HAP-1 (cell line): ENCODE measurements at places on chromosomes 12 and 14.

GRCh38 chr14:34568803-34569202, 29.3 kb upstream of the EAPP start:
- no peak for DNase-seq

DNA sequence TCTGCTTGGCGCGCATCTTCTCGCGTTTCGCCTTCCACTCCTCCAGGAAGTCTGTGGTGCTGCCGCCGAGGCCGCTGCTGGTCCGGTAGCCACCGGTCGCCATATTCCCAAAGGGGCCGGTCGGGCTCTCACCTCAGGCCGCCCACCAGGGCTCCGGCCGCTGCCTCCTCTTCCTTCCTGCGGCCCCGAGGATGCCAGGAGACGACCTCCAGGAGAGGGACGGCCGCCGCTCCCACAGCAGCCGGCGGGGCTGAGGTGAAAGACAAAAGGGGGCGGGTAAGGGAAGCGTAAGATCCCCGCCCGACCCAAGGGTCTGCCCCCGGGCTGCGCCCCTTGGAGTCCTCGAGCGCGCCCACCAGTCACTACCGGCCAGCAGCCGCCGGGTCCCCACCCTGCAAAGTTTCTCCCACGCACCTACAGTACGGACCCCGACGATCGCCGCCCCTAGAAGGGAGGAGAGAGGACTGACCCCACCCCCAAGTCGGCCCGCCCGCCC, 574 bp downstream of the PAWR start:
- DNase-seq = no peak

DNA sequence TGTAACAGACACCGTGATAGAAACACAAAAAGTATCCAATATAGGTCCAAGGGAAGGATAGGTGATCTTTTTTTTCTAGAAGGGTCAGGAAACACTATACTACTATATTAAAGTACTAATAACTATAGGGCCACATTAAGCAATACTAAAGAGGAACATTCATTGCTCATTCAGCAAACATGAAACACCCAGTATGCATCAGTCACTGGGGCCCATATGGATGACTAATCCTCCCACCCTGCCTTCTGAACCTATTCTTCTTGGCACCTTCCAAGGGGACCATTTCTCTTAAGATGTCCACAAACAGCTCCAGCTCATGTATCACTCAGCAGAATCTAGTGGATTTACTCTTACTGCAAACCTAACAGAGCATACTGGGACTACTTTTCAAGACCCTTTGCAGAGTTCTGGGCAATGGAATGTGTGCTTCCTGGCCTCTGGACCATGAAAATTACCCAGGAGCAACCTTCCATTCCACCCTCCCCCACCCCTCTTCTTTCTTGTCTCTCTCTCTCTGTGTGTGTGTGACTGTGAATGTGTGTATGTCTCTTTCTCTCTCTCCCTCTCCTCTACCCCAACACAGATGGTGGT, 187.9 kb downstream of the EPS8 start:
- no peak for DNase-seq

GRCh38 chr12:57626111-57626920, 6.7 kb downstream of the B4GALNT1 start:
- no peak for DNase-seq

GRCh38 chr12:20289520-20289919, 78.8 kb upstream of the PDE3A start:
- no peak for DNase-seq

- DNase-seq = no peak
Observed at GRCh38 chr14:53947452-53948204, 9.0 kb downstream of the BMP4 start.

DNA sequence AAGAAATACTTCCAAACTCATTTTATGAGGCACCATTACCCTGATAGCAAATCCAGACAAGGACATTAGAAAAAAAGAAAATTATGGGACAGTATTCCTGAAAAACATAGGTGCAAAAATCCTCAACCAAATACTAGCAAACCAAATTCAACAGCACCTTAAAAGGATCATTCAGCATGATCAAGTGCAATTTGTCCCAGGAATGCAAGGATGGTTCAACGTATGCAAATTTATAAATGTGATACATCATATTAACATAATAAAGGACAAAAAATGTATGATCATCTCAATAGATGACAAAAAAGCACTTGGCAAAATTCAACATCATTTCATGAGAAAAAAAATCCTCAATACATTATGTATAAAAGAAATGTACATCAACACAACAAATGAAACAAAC, 162.9 kb downstream of the DUSP6 start:
- DNase-seq = no peak

GRCh38 chr12:28456934-28457710, 266.9 kb downstream of the CCDC91 start:
- DNase-seq = peak; percentile 42

GRCh38 chr12:102748704-102749103, 168.3 kb downstream of the PAH start:
- no peak for DNase-seq

- no peak for DNase-seq
Observed at GRCh38 chr14:94386085-94387031, 2.0 kb downstream of the SERPINA1 start.

- DNase-seq = no peak
Observed at GRCh38 chr12:116172224-116172849, 105.2 kb downstream of the MED13L start.

- DNase-seq = no peak
Observed at GRCh38 chr14:93752980-93753561, 35.2 kb downstream of the PRIMA1 start.

- no peak for DNase-seq
Observed at GRCh38 chr12:7751394-7751793, 4.2 kb upstream of the CLEC4C start.

- no peak for DNase-seq
Observed at GRCh38 chr14:65208548-65208947, 106.2 kb upstream of the MAX start.

DNA sequence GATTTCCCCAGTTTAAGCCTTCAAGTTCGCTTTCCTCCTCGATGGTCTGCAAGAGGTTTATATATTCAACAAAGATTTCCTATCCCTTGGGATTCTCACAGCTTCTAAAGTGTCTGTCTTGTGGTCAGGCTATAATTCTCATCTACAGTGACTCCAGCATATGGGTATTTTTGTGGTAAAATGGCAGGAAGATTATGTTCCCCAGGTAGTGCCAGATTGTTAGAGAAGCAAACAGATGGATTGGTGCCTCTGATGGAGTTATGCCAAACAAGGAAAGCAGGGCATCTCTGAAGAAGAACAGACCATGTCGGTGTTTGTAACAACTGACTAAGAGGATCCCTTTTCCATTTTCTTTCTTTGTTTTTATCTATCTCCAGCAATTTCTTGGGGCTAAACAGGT, 5.5 kb upstream of the CCDC175 start:
- DNase-seq = no peak

DNA sequence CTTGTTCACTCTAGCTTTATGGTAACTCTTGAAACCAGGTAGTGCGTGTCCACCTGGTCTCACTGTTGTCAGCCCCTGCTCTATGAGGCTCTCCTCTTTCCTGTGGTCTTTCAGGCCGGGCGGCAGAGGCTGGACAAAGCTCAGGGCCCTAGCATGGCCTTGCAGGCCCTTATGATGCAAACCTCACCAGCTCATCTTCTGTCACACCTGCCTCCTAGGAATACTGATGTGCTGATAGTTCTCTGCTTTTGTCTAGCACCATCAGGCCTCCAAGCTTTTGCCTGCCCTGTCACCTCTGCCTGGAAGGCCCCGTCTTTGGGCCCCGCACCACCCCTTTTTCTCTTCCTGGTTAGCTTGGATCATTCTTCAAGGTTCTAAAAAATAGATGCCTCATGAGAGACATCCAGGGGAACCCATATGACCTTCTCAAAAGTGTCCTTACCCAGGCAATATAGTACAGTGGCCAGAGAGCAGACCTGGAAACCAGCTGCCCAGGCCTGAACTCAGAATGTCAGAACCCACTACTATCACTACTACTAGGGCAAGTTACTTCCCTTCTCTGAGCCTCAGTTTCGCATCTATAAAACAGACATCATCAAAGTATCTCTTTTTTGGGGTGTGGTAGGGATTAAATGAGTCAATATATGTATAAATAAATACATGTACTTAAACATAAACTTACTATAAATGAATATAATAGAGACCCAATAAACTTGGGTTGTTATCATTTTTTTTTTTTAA, 91.7 kb downstream of the ZFP36L1 start:
- DNase-seq = no peak

DNA sequence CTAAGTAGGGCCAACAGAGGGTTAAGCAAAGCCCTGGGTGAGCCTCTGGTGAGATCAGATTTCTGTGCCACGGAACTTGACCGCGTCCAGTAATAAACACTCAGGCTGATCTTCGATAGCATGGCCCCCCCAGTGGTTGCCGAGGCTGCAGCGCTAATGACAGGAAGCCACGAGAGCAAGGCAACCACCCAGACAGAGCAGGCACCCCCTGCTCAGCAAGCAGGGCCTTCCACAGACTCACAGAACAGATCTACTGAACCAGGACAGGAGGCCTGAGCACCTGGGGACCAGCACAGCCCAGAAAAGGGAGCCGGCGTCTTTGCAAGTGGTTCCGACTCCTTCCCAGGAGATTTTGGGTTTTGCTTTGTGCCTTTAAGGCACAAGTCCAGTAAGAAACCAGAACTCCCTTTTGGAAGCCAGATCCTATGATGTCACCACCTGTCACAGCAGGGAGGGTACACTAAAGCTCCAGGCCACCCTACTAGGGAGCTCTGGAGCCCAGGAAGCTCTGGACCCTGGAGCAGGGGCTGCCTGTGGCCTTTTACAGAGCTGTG, 42.3 kb downstream of the BCL11B start:
- no peak for DNase-seq

- no peak for DNase-seq
Observed at GRCh38 chr14:35573911-35574310, 39.9 kb downstream of the INSM2 start.

GRCh38 chr14:53195949-53196348, 42.8 kb upstream of the DDHD1 start:
- DNase-seq = no peak

DNA sequence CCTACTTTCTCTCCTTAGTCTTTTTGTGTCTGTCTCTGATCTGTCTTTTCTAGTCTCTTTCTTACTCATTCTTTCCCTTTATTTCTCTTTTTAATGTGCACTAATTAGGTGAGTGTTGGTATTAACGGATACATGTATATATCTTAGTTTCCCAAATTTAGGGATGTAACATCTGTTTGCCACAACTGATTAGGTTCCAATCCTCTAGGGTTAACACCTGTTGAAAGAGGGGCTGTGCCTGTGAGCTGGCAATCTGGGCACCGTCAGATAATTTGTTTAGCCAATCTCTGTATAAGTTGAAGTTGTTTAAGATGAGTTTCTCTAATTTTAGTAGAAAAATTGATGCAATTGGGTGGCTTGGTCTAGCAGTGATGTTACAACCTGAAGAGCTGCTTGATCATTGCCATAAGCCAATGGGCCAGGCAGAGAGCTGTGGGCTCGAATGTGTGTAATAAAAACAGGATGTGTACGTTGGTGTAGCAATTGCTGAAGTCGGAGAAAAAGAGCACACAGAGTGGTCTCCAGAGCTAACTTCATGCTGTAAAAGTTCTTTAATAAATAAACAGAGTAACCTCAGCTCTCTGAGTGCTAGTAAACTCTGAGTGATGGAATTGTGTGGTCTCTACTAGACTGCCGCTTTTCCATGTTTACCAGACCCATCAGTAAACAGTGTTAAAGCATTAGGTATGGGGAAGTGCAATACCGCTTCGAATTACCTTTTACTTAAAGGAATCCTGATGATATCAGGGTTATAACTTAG, 18.3 kb upstream of the LYZ start:
- no peak for DNase-seq

DNA sequence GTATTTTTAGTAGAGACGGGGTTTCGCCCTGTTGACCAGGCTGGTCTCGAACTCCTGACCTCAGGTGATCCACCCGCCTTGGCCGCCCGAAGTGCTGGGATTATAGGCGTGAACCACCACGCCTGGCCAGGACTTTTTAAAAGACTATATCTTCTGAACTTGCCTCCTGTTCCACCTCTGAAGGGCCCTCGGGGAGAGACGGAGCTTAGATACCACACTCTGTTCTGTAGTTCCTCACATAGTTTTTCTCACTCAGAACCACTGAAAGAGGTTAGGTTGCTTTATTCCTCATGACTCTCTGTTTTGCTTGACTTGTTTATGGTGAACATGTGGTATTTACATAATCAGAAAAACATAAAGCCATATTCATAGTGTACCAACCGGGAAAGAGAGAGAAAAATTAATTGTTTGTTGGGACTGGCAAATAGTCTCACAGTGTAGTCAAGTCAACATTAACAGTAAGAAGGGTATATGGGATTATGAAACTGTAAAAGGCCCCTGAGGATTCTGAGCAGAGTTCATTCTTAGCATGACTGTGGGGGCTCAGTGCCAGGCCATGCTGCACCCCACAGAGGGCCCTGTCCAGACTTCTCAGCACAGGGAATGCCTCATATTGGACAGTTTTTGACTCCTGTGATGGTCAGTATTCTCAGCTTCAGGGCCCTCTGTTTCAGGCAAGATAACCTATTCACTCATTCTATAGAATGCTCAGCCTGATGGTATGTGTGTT, 342.3 kb downstream of the ZFP36L1 start:
- DNase-seq = no peak

- DNase-seq = no peak
Observed at GRCh38 chr14:68896132-68896531, 83.0 kb downstream of the ACTN1 start.

GRCh38 chr14:80483331-80483730, 272.0 kb upstream of the DIO2 start:
- DNase-seq = no peak

DNA sequence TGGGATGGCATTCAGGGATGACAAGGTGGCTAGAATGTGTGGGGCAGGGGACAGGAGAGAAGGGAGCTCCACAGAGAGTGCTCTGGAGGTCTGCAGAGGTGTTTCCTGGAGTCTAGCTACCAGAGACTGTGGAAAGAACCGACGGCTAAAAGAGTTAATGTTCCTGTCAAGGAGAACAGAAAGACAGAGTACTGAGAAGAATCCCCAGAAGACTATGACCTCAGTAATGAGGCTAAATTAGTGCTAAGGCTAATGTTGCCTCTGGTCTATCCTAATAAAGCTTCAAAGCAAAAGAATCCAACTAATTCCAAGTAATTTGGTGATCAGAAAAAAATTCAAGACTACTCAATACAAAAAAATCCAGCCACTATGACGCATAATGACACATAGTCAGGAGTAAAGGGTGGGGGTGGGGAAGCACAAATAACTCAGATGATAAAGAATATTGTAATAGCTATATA, 44.7 kb downstream of the FERMT2 start:
- no peak for DNase-seq

- DNase-seq = peak; percentile 49
Observed at GRCh38 chr12:91577586-91578539, 395.2 kb upstream of the DCN start.

DNA sequence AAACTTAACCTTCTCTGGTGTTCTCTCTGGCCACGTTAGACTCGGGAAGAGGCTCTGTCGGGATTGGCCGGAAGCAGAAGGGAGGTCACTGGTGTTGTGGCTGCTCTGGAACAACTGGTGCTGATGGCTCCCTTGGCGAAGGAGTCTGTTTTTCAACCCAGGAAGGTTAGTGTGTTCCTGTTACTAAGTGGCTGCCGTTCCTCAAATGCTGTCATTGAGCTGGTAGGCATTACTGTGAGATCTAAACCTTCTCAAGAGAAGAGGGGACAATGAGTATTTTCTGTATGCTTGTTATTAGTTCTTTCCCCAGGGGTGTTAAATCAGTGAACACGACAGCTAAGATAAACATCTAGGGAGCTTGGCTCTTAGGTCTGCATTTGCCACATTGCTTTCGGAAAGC, 18.3 kb downstream of the POP5 start:
- no peak for DNase-seq
